Hematopoietic multipotent progenitor cell treated with erythropoietin and hydrocortisone succinate and interleukin-3 and kit ligand, for 17 days (in vitro differentiated cells): ENCODE measurements at places on chromosomes 6 and 20.

- no peak for DNase-seq
Observed at GRCh38 chr6:166907373-166907841, 48.9 kb downstream of the RNASET2 start.

DNA sequence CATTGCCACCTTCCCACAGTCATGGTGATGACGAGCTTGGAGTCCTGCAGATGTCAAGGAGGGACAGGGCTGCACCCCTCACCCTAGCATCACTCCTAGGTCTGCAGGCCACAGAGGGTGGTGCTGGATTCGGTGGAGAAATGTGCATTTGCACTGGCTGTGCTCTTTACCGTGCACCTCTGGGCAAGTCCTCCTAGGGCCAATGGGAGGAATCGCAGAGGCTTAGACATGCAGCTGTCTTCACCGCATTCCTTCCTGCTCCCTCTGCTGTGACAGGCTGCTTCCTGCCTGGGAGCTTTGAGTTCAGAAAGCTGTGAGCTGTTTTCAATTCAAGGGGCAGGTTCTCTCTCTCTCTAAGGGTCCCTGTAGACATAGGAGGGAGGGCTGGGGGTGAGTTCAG is 85.1 kb downstream of the EDN3 start:
- DNase-seq, result no peak

GRCh38 chr6:157107915-157108651 is 215.2 kb downstream of the TMEM242 start:
- peak; percentile 22 for DNase-seq

GRCh38 chr20:49859011-49859410 is 46.4 kb downstream of the SLC9A8 start:
- no peak for DNase-seq

DNA sequence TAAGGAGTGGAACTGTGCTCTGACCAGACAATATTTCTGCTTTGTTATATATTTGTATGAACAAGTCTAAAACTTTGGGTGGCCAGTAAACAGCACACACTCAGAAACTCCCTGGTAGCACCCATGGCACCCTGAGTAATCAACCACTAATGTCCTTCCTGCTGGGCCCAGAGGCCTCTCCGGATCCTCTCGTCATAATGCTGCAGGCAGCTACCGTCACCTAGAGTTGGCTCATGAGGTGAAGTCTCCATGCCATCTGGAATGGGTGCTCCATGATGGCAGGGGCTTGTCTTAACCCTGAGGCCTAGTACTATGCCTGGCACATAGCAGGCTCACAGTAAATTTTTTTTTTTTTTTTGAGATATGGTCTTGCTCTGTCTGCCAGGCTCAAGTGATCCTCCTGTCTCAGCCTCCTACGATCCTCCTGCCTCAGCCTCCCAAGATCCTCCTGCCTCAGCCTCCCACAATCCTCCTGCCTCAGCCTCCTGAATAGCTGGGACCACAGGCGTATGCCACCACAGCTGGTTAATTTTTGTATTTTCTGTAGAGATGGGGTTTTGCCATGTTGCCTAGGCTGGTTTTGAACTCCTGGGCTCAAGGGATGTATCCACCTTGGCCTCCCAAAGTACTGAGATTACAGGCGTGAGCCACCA is 3.0 kb upstream of the SDCBP2 start:
- DNase-seq, result no peak

DNA sequence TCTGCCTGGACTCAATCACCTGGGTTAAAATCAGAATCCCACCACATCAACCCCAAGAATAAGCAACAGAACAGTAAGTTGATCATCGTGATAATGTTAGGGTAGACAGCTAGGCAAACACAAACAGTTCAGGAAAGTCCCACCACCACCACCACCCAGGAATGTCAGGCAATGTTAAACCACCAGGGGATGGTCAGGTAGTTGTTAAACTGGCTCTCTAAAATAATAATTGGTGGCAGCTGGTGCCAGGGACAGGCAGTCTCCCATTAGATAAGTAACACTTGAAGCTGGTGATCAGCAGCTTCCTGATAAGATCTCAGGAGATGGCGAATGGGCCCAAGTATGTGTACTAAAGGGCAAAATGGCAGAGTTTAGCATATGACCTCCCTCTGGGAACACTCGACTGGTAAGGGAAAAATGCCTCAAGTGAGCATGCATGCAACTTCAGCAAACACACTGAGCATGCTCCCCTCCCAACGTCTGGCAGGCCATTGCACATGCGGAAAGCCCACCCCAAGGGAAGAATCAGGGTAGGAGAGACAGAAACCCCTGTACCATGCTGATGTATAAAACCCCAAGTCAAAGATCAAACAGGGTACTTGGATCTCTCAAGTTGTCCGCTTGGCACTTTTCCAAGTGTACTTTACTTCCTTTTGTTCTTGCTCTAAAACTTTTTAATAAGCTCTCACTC is 66.6 kb downstream of the IPCEF1 start:
- DNase-seq, result no peak

- DNase-seq, result no peak
Observed at GRCh38 chr6:63418741-63419140, 99.0 kb upstream of the LGSN start.

DNA sequence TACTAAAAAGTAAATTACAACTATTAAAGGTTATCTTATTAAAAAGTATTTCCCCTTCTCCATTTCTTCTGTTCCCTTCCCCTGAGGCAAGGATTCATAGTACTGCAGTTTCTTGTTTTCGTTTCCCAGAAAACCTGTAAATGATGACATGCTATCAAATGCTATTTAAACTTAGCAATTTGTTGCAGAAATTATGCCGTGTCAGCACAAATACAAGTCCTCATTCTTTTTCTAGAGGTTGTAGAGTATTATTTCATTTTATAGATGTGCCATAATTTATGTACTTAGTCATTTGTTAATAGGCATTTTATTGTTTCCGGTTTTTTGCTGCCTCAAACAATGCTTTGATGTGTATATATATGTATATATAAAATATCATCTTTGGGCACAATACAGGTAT is 268.4 kb downstream of the PLCB1 start:
- no peak for DNase-seq

DNA sequence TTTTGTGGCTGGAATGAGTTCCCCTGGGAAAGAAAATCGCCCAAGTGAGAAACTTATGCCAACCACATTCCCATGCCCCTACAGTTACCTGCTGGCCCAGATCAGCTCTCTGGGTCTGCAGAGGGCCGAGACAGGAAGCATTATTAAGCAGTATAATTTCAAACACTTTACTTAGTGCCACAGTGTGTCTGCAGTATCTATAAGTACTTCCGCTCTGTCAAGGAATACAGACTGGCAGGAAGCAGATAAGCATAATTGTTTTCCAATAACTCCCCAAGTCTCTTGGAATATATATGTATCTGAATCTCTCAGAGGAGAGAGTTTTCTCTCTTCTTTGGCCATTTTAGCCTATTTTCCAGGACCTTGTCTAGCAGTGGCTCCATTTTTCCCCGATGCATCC is 24.9 kb downstream of the SAYSD1 start:
- DNase-seq, result no peak

DNA sequence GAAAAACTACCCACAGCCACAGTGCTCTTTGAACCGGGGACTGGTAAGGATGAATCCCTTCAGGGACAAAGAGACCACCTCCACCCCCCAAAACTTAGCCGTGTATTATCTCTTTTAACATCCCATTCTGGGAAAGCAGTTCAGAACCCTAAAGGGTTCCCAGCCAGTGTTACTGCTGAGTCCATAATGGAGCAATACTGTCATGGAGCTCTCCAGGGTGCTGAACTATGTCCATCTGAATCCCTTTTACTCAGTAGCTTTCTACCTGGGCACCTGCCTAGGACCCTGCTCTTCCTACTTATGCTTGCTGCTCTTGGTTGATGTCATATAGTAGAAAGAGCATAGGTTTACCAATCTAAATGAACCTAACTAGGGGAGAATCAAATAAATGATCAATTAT is 22.3 kb upstream of the SAYSD1 start:
- DNase-seq, result no peak

DNA sequence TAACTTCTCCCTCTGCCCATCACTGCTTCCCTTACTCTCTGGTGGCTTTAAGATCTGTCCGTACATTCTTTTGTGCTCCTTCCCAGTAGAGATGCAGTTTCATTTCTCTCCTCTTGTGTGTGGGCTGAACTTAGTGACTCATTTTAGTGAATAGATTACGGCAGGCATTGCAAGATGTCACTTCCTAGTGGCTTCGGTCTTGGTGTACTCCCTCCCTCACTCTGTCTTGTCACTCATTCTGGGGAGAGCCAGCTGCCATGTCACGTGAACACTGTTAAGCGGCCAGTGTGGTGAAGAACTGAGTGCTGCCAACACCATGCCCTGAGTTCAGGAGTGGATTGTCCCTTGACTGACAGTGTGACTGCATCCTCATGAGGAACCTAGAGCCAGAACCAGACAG is 115.9 kb downstream of the OTOR start:
- DNase-seq, result no peak

DNA sequence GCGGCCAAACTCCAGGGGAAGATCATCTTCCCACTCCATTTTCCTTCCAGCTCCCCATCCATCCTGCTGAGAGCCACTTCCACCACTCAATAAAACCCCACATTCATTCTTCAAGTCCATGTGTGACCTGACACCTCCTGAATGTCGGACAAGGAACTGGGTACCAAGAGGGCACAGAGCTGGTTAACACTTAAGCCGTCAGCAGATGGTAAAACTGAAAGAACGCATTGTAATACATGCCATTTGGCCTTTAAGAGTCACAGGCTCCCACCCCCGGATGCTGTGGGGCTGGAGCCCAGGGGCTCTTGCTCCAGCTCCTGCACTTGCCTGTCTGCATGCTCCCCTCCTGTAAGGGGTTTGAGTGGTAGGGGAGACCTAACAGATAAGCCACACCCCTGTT is 753.9 kb downstream of the COL12A1 start:
- DNase-seq, result no peak

GRCh38 chr6:18155864-18156421 is 721 bp downstream of the KDM1B start:
- DNase-seq, result peak; percentile 54

GRCh38 chr20:61404303-61404702 is 152.2 kb downstream of the CDH4 start:
- no peak for DNase-seq

DNA sequence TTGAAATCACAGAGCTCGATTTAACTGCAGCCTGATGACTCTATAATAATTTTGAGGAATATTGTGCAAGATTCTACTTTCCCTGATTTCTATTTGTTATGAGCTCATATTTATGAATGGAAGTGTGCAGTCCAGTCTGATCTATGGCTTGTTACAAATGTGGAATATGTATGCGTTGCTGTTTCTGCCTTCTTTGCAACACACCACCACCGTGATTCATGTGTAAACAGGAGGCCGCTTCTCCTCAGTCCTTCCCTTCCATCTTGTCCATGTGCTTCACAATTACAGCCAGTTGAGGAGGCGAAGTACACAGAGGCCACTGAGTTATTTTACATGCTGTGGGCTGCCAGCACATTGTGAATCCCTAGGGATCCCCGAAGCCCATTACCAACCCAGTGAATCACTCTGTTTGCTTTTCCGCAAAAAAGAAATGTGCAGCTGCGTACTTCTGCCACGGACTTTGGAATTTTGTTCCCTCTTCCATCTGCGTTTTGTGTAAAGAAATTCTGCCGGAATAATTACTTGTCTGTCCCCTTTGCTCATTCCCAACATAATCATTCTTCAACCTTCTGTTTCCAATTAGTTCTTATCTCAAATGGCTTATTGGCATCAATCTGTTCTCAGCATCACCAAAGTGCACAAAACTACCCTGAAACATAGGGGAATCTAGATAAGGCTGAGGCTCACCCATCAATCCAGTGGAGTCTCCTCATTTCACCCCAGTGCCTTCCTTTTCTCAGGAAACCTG is 551.6 kb upstream of the CITED2 start:
- DNase-seq, result no peak

DNA sequence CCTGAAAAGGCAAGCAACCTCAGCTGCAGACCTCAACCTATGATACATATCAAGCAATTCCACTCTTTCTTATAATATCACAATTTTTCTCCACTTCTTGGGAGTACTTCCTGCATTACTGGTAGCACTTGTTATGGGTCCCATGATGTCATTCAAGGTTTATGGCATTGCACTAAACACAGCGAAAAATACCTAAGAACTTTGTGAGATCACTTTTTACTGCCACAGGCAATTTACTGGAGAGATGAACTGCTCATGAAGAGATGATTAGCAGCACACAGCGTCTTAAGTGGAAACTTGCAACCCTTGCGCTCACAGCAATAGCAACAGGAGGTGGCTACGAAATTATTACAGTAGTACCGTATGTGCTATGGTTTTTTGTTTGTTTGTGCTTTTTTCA is 19.3 kb upstream of the RIMS4 start:
- DNase-seq, result no peak

GRCh38 chr20:37356387-37356786 is 10.4 kb downstream of the SRC start:
- no peak for DNase-seq

GRCh38 chr6:151091571-151091970 is 148.2 kb upstream of the AKAP12 start:
- no peak for DNase-seq

GRCh38 chr6:40907198-40907701 is 131.8 kb downstream of the UNC5CL start:
- no peak for DNase-seq

DNA sequence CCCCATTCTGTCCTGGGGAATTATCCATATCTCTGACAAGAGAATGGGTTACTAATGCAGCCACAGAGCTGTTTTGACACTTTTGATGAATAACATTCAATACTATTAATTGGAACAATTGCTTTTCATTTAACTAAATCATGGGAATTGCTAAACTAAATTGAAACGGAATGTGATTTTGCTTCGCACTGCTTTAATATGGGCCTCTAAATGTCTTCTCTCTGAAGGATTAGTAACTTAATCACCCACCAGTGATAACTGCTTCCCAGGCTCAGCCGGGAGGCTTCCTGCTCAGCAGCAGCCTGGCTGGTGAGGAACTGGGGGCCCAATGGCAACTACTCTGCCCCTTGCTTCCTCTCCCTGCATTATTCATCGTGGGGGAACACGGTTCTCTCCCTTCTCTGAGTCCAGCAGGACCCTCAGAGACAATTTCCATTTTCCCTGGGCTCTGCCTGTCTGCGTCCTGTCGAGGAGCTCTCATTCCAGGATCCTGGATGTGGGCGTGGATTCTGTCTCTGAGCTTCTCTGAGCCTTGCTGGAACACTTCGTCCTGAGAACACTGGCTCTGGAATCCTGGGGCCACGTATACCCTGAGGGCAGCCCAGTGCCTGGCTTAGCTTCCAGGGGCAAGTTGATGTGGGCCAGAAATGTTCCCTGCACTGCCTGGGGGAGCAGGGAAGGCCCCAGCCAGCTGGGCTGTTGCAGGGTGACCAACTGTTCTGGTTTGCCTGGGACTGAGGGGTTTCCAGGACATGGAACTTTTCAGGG is 308.9 kb downstream of the DHX35 start:
- DNase-seq, result no peak

GRCh38 chr6:1617466-1618310 is 8.0 kb downstream of the FOXC1 start:
- no peak for DNase-seq
